HepG2 (cell line): ENCODE measurements at places on chromosomes 2 and 18.

DNA sequence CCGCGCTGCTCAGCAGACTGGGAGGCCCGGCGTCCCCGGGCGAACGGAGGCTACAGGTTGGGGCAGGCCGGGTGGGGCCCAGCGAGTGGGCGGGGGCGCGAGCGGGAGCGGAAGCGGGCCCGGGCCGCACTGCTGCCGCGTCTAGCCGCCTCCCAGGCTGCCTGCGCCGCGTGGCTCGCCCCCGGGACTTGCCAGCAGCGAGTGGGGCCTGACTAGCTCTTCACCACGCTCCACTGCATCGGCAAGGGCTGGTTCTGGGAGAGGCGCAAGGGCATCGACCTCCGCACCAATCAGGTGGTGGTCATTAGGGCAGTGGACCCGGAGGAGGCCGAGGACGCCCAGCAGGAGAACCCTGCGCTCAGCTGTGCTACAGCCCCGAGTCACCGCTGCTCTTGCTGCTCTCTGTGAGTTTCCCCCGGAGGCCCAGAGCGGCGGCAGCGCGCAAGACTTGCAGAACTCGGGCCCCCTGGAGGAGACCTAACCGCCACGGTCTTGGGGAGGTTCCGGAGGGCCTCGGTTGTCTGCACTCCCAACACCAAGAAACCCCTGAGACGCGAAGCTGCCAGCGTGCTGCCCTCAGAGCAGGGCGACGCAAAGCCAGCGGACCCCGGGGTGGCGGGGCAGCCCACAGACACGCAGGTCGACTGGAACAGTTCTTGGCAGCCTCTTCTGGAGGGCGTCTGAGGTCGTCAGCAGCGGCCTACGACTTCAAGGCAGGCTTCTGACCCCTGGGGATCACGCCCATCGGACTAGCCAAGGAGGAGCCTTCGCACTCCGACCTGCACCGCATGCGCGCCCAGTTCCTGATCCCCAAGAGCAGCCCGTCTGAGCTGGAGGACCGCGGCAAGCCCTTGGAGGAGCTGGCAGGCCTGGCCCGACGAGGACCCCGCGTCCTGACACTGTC, 27.2 kb upstream of the PTPN2 start:
- H3K4me1 ChIP-seq: peaks cover 17% of the 10 kb centered on the region
- H3K4me3 ChIP-seq: peak overlapping the region; percentile 33
- no peaks in the 10 kb centered on the region for H3K36me3 ChIP-seq
- no peak for DNase-seq
- H3K27me3 ChIP-seq: peaks cover 19% of the 10 kb centered on the region
- no peak overlapping the region for H3K27ac ChIP-seq

DNA sequence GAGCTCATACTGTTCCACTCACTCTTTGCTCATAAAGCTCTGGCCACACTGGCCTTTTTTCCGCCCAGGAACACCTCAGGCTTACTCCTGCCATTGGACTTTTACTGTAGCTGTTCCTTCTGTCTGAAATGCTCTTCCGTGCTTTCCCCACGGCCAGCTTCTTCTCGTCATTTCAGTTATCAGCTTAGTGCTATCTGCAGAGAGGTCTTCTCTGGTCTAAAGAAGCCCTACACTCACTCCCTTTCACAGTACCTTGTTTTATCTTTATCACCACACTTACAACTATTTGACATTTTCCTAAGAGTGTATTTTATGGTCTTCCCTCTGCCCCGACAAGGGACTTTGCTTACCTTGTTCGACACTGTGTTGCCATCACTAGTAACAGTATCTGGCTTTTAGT, 388.1 kb upstream of the SPRED2 start:
- H3K27me3 ChIP-seq: no peaks in the 10 kb centered on the region
- no peak overlapping the region for H3K27ac ChIP-seq
- no peak for DNase-seq
- H3K36me3 ChIP-seq: no peaks in the 10 kb centered on the region
- no peak overlapping the region for H3K4me3 ChIP-seq

DNA sequence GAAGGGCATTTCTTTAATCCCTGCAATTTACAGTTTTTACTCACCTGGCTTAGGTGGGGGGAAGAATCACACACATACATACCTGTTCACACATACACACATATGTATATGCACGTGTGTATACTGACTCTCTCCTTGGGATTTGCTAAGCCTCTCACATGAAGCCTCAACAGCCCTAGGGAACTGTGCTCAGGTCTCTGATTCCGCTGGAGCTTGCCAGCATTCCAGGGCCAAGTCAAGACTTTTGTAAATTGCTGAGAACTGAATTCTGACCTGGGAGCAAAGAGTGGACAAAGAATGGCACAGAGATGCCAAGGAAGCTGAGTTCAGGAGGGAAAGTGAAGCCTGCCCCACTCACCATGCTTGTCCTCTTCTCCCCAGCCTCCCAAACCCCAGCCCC, 177.3 kb downstream of the TMEM247 start:
- H3K36me3 ChIP-seq: no peaks in the 10 kb centered on the region
- H3K4me1 ChIP-seq: peaks cover 13% of the 10 kb centered on the region
- no peak overlapping the region for H3K4me3 ChIP-seq
- no peak overlapping the region for H3K27ac ChIP-seq

- no peak overlapping the region for H3K4me3 ChIP-seq
- H3K27me3 ChIP-seq: peaks cover 3% of the 10 kb centered on the region
- no peaks in the 10 kb centered on the region for H3K4me1 ChIP-seq
- no peak overlapping the region for H3K27ac ChIP-seq
- DNase-seq: no peak
Measured at GRCh38 chr18:37460604-37461003, 105.0 kb downstream of the CELF4 start.

GRCh38 chr2:16240402-16240801, 300.1 kb downstream of the MYCN start:
- H3K4me1 ChIP-seq: no peaks in the 10 kb centered on the region; the same call in 1 of the 2 replicates
- H3K27ac ChIP-seq: no peak overlapping the region
- H3K4me3 ChIP-seq: no peak overlapping the region
- H3K36me3 ChIP-seq: no peaks in the 10 kb centered on the region
- no peak for DNase-seq

GRCh38 chr2:224222291-224222690, 179.6 kb downstream of the FAM124B start:
- H3K4me3 ChIP-seq: no peak overlapping the region
- DNase-seq: no peak
- no peaks in the 10 kb centered on the region for H3K36me3 ChIP-seq
- H3K4me1 ChIP-seq: no peaks in the 10 kb centered on the region
- no peaks in the 10 kb centered on the region for H3K27me3 ChIP-seq
- H3K27ac ChIP-seq: no peak overlapping the region

- H3K4me3 ChIP-seq: no peak overlapping the region
- H3K27me3 ChIP-seq: no peaks in the 10 kb centered on the region; the same call in 1 of the 2 replicates
- no peaks in the 10 kb centered on the region for H3K4me1 ChIP-seq
Measured at GRCh38 chr2:53500181-53500580, 267.4 kb upstream of the CHAC2 start.

DNA sequence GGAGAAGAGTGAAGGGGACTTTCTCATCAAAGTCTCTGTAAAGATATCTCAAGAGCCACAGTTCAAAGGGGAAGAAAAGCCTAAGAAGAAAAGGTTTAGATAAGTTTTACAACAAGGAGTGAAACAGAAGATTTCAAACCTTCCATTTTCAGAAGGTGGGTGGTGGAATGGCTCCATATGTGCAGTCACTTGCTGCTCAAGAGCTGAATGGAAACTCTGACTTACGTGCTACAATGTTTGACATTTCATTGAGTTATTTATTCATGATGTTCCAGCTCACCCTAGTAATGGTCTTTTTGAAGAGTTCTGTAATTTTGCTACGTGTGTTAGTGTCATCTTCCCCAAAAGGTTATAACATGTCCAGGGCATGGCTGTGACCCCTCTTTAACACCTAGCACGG, 21.7 kb downstream of the LCT start:
- DNase-seq: no peak
- no peaks in the 10 kb centered on the region for H3K4me1 ChIP-seq
- H3K4me3 ChIP-seq: no peak overlapping the region
- peaks cover 3% of the 10 kb centered on the region; the same call in 2 of the 3 replicates for H3K27me3 ChIP-seq
- H3K27ac ChIP-seq: no peak overlapping the region
- H3K36me3 ChIP-seq: no peaks in the 10 kb centered on the region

DNA sequence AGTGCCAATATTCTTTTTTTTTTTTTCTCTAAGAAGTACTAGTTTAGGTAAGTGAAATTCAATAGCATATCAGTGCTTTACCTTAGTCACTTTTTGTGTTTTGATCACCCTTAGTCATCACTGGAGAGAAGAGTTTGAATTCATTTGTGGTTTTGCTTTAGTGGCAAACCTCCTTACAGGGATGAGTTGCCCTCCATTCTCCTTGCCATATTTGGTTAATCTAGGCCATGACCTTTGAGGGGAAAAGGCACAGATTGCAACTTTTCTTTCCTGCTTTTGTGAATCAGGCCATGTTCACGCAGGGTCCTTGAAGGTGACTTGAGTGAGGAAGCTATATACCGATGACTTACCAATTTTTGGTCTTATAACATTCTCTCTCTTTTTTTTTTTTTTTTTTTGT, 34.4 kb downstream of the PLEKHA3 start:
- DNase-seq: no peak
- no peak overlapping the region for H3K27ac ChIP-seq
- H3K27me3 ChIP-seq: no peaks in the 10 kb centered on the region
- peaks cover 4% of the 10 kb centered on the region for H3K36me3 ChIP-seq
- no peaks in the 10 kb centered on the region for H3K4me1 ChIP-seq

GRCh38 chr18:13501543-13501887, 224.8 kb downstream of the FAM210A start:
- H3K4me1 ChIP-seq: peaks cover 11% of the 10 kb centered on the region
- no peak overlapping the region for H3K4me3 ChIP-seq
- H3K27ac ChIP-seq: no peak overlapping the region
- no peaks in the 10 kb centered on the region for H3K27me3 ChIP-seq
- no peak for DNase-seq
- H3K36me3 ChIP-seq: peaks cover 4% of the 10 kb centered on the region; the same call in 1 of the 3 replicates

DNA sequence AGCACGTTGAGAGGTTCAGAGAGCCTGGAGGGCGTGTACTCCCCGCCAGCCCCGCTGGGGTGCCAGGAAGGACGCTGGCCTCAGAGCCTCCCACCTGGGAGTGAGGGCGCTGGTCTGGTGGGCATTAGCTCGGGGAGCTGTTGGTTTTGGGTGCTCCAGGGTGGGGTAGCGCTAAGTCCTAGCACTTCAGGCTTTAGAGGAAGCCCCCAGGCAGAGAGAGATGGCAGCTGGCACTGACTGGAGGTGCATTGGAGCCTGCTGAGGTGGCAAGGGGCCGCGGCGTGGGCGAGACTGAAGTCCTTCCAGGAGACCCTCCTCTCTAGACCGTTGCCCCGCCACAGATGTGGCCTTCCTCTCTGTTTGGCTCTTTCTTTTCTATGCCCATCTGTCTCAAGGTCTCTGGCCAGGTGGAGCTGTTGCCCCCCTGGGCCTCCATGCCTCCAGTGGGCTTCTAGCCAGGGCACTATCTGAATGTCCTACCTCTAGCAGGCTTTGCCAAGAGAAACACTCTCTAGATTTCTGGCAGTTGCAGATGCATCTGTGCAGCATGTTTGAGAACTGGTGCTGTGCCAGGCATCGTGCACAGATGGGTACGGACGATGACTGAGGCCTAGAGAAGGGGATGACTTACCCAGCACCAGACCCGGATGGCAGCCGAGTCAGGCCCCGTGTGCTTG, 6.6 kb downstream of the CAPN10 start:
- H3K27ac ChIP-seq: no peak overlapping the region
- no peak overlapping the region for H3K4me3 ChIP-seq
- peaks cover 25% of the 10 kb centered on the region for H3K36me3 ChIP-seq
- peaks cover 42% of the 10 kb centered on the region for H3K4me1 ChIP-seq

DNA sequence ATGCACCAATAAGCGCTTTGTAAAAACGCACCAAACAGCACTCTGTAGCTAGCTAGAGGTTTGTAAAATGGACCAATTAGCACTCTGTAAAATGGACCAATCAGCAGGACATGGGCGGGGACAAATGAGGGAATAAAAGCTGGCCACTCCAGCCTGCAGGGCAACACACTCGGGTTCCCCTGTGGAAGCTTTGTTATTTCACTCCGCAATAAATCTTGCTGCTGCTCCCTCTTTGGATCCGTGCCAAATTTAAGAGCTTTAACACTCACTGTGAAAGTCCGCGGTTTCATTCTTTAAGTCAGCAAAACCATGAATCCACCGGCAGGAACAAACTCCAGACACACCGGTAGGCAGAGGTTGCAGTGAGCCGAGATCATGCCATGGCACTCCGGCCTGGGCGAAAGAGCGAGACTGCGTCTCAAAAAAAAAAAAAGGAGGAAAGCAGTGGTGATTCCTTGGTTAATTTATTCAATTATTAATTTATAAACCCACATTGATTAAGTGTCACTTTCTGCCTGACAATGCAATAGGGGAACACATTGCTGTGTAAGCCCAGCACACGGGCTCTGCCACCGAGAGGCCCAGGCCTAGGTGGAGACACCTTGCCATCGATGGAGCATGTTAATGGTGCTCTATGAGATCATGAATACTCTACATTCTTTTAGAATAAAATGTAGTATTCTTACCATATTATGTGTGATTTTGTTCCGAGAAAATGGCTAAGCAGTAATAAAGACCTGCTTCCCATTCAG, 687.6 kb upstream of the HS6ST1 start:
- peaks cover 17% of the 10 kb centered on the region; the same call in 2 of the 3 replicates for H3K27me3 ChIP-seq
- H3K36me3 ChIP-seq: no peaks in the 10 kb centered on the region
- H3K27ac ChIP-seq: no peak overlapping the region
- no peak overlapping the region for H3K4me3 ChIP-seq
- H3K4me1 ChIP-seq: no peaks in the 10 kb centered on the region
- no peak for DNase-seq

DNA sequence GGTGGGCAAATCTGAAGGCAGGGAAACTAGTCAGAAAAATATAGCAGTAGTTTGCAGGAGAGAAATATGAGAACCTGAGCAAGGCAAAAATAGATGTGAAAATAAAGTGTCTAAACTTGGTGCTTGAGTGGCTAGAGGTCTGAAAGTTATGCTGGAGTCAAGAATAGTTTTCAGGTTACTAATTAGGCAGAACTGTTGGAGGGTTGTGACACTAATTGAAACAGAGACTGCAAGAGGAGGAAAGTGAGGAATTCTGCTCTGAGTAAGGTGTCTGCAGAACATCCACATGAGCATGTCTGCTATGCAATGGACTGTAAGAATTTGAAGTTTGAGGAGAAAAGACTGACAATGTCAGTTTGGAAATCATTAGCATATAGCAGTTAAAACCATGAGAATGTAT, 444.0 kb upstream of the LRRTM1 start:
- H3K27me3 ChIP-seq: no peaks in the 10 kb centered on the region
- no peaks in the 10 kb centered on the region for H3K36me3 ChIP-seq
- no peak overlapping the region for H3K4me3 ChIP-seq

DNA sequence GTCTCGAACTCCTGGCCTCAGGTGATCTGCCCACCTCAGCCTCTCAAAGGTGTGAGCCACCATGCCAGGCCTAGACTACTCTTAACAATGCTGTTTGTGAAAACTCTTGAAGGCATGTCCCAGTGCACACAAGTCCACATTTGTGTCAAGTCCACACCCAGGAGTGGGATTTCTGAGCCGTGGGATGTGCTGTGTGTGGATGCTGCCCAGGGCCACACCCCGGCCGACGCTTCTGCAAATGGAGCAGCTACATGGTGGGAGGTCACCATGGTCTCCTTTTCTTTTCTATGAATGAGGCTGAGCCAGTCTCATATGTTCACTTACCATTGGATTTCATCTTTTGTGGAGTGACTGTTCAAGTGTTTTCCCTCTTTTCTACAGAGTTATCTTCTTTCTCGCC, 15.8 kb downstream of the SNED1 start:
- H3K4me3 ChIP-seq: no peak overlapping the region
- no peak for DNase-seq
- no peaks in the 10 kb centered on the region for H3K27me3 ChIP-seq

- peaks cover 3% of the 10 kb centered on the region; the same call in 1 of the 2 replicates for H3K36me3 ChIP-seq
- H3K4me3 ChIP-seq: no peak overlapping the region
- H3K27me3 ChIP-seq: no peaks in the 10 kb centered on the region
- H3K27ac ChIP-seq: no peak overlapping the region
- DNase-seq: no peak
- H3K4me1 ChIP-seq: peaks cover 4% of the 10 kb centered on the region; the same call in 1 of the 2 replicates
Measured at GRCh38 chr2:134144081-134144596, 109.7 kb upstream of the MGAT5 start.

GRCh38 chr2:241035818-241036396, 37.5 kb downstream of the SNED1 start:
- DNase-seq: no peak
- peaks cover 23% of the 10 kb centered on the region; the same call in 1 of the 3 replicates for H3K27me3 ChIP-seq
- H3K36me3 ChIP-seq: no peaks in the 10 kb centered on the region
- no peak overlapping the region for H3K27ac ChIP-seq
